Foreskin fibroblast (primary cell): ENCODE measurements at places on chromosomes 6 and 20.

DNA sequence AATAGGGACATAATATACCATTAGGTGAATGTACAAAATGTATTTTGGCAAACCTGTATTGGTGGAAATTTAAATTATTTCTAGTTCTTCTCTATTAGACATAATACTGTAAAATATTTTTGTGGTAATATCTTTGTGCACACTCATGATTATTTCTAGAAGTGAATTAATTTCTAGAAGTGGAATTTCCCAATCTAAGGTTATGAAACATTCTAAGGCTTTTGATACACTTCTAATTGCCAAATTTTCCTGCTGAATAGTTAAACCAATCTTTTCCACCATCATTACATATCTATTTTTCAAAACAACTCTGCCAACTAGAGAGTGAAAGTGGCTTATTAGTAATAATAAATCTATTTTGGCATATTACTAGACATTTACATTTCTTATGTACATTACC is 1.8 kb upstream of the CCND3 start:
- no peak for DNase-seq

- no peak for DNase-seq
Measured at GRCh38 chr20:22098511-22098910, 393.0 kb downstream of the PAX1 start.

DNA sequence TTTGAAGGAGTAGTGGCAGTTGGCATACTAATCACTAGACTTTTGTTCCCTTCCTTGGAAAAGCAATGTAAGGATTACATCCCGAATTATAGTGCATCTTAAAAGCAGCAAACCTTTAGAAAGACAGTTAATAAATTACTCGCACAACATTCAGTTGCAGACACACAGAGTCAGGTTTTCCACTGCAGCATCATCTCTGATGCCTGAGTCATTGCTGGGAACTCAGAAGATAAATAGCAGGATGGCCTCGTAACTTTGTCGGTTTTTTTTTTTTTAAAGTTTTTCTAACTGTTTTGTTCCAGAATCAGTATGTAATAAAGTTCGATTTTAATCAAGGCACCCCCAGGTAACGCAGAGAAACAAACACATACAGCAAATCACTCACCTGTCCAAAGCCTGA is 34.3 kb downstream of the GJA10 start:
- no peak for DNase-seq

- DNase-seq = no peak
Measured at GRCh38 chr6:170260686-170261085, 30.2 kb downstream of the DLL1 start.

GRCh38 chr20:57104651-57105204 is 161.7 kb downstream of the BMP7 start:
- no peak for DNase-seq

DNA sequence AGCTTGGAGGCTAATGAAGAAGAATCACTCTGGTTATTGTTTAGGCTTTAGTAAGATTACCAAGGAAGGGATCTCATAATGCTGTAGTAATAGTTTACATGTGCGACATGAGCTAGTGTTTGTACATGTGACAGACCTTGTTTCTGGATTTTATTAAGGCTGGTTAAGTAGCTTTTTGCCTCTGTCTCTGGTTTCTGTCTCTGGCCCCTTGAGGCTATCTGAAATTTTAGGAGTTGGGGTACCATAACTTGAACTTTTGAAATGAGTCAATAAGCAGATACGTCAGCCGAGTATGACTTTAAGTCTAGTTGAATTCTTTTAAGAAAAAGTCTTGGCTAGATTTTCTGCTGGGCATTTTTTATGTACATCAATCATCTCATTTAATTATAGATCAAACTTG is 9.5 kb downstream of the CBFA2T2 start:
- no peak for DNase-seq

DNA sequence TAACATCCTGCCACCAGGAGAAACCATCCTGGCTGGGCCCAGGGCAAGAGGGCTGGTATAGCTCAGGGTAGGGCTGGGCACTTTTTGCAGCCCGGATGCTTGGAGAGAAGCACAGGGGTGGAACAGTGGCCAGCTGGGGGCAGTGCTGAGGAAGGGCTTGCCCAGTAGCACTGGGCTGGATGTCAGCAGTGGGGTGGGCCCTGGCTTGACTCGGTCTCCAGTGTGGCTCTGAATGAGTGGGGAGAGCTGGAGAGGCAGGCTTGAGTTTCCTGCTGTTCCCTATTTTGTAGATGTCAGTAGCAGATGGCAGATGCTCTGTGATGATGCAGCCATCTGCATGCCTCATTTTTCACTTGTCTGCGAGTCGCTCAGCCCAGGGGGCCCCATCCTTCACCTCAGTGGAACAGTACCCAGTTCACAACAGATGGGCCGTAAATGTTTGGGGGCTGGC is 56.3 kb upstream of the TULP1 start:
- peak; percentile 64 for DNase-seq
